Upper lobe of left lung (tissue), 6 donors: ENCODE measurements at places on chromosomes 13 and 19. TPM values are rescaled to one million over a fixed set of nuclear protein-coding genes. Genes with fewer than 3 reads are reported as not detected.

NCR1 gene
- 0.89 TPM for total RNA-seq

C5AR2 gene
- total RNA-seq: 7.9 TPM

- peak; percentile 63 for DNase-seq
These were observed 776 bp downstream of the DNAJC3 start for GRCh38 chr13:95677564-95678266.

GRCh38 chr13:108005231-108005630 lies 210.1 kb downstream of the LIG4 start:
- DNase-seq: no peak

ONECUT3 gene
- total RNA-seq: not detected

FCER2 gene
- total RNA-seq: 0.83 TPM
